ENCODE measurements at places on chromosomes 4 and X. TPM values are rescaled to one million over a fixed set of nuclear protein-coding genes. Genes with fewer than 3 reads are reported as not detected.

The PRKG2 gene
- total RNA-seq = 13.2 TPM

The RS1 gene
- not detected for total RNA-seq

The FGB gene
- total RNA-seq = not detected

The PASD1 gene
- not detected for total RNA-seq

The MTNR1A gene
- not detected for total RNA-seq

The XG gene
- not detected for total RNA-seq

The PRRG3 gene
- 0.19 TPM for total RNA-seq

The GRPEL1 gene
- 35.4 TPM for total RNA-seq

The RAB28 gene
- 12.9 TPM for total RNA-seq

The ETDB gene
- not detected for total RNA-seq

The TMEM154 gene
- total RNA-seq = 2.6 TPM

The IRAK1 gene
- total RNA-seq = 111 TPM

Data from Peyer's patch (tissue), 4 donors.